ENCODE measurements at places on chromosomes 2 and 18.

DNA sequence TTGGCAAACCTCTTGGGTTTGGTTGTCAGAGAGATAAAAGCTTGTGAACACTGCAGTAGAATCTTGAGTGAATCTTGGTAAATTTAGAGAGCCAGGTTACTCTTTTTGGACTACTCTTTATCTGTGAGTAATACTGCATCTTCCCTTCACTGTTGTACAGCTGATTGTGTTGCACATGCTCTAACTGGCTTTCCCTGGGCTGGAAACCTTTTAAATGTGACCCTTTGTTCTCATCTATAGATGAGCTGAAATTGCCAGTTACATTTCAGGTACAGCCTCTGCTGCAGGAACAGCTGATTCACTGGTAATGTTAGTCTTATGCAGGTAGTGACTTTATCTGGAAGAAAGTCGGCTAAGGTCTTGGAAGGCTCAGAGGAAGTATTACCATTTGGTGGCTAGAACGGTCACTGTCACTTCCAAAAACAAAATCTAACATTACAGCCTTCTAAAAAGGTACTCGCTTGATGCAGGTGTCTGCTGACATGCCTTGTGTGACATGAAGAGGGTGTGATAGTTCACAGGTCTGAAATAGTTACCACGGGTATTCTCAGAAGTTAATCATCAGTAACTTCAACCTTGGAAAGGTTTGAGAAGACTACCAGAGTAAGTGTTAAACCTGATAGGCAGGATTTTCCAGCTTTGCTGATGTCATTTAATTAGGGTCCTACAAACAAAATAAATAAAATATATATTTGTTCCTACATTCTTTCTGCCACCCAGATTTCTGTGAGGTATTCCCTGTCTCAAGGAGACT is 851.1 kb downstream of the SLC4A3 start:
- no peak for DNase-seq

DNA sequence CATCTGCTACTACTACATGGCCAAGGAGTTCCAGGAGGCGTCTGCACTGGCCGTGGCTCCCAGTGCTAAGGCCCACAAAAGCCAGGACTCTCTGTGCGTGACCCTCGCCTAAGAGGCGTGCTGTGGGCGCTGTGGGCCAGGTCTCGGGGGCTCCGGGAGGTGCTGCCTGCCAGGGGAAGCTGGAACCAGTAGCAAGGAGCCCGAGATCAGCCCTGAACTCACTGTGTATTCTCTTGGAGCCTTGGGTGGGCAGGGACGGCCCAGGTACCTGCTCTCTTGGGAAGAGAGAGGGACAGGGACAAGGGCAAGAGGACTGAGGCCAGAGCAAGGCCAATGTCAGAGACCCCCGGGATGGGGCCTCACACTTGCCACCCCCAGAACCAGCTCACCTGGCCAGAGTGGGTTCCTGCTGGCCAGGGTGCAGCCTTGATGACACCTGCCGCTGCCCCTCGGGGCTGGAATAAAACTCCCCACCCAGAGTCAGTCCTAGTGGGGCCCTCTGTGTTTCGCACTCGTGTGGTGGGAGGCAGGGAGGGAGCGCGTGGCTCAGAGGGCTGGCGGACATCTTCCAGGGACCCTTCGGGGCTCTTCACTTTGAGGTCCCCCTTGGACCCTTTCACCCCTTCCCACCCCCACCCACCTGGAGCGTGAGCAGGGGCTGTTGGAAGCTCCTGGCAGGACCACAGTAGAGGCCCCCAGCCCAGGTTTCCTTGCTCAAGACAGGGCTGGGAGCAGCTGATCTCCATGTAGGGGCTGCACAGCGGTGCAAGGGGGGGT is 5.7 kb downstream of the GPR35 start:
- DNase-seq: no peak

DNA sequence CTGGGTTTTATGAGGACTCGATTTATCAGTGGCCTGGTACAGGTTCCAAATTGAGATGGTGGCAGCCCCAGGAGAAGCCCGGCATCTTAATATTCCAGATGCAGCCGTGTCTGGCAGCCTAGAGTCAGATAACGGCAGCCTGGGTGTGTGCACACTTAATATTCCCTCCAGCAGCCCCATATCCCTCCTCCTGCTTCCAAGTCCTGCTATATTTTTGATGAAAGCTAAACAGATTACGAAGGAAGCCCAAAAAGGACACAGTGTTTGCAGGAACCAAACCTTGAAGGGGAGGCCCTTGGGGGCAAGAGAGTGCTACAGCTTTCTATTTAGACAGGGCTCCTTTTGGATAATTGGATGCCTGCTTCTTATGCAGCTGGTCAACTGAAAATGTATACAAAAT is 25.1 kb upstream of the ALK start:
- no peak for DNase-seq

GRCh38 chr2:15048000-15048399 is 415.5 kb downstream of the LRATD1 start:
- DNase-seq: no peak

DNA sequence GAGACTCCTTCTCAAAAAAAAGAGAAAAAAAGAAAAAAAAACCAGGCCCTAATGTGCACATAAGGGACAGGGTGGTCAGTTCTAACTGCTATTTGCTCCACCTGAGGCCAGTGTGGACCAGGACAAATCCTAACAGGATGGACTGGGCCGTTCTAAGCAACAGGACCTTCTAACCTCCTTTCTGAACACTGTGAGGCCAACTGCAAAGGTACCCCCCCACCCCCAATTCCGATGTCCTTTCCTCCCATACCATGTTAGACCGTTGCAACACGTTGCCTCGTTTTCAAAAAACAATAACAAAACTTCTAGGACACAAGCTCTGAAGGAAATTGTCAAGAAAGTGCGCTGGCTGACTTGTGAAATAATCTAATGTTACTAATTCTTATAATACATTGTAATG is 1.2 kb downstream of the THAP4 start:
- DNase-seq: no peak

GRCh38 chr2:157442636-157443035 is 1.3 kb downstream of the CYTIP start:
- no peak for DNase-seq

GRCh38 chr2:67825476-67825875 is 237.3 kb downstream of the C1D start:
- no peak for DNase-seq

DNA sequence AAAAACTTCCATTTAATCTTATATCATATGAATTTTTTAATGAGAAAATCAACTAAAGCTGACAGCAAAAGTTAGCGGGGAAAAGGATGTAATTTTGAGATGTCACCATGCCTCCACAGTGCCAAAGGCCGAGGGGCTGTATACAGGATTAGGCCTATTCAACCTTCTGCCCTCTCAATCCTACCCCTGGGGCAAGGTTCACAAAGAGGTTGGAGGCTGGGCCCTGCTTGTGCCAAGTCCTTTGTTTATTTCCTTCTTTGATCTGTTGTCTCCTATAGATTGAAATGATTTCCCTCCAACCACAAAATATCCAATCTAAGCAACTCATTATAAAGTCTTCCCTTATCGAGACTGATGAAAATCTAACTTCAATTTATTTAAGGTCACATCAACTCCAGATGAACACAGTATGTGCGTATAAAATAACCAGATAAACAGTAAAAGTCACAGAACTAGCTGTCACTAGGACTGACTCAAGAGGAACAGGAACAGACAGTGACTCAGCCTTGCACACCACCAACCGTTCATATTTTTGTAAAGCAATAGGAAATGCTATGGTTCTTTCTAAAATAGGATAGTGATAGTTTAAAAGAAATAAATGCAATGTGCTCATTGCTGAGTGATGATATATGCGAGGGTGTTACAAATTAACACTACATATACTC is 95.8 kb downstream of the SLC25A12 start:
- DNase-seq: no peak

All from GM12891 (cell line).